ENCODE measurements at places on chromosomes 2 and 18.

GRCh38 chr2:3422161-3422779 lies 42.8 kb downstream of the TRAPPC12 start:
- DNase-seq, result no peak

DNA sequence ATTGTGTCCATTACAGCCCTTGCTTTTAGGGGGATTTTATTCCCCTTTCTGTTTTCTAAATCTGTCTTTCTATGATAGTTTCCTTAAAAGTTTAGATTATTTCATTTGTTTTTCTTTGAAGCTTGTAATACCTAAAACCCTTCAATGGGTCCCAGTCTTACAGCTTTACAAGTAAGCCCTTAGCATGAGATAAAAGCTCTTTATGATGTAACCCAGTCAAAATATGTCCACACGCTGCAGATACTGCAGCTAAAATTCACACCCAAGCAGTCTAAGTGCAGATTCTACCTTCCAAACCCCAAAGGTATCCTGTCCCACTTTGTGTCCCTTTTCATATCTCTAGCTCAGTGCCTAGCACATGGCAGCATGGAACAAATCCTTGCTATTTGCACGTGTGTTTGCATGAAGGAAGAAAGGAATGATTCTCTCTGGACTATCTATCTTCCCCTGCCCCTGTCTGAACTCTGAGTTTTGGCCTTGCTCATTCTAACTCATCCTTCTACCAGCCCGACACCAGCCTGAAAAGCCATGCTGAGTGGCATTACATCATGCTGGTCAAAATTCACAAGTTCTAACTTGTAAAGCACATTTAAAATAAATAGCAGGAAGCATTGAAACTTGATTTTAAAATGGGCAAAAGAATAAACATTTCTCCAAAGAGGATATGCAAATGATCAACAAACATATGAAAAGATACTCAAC lies 623.2 kb downstream of the IRS1 start:
- DNase-seq, result no peak

- no peak for DNase-seq
Observed at GRCh38 chr2:1892529-1893250, 148.4 kb upstream of the PXDN start.

DNA sequence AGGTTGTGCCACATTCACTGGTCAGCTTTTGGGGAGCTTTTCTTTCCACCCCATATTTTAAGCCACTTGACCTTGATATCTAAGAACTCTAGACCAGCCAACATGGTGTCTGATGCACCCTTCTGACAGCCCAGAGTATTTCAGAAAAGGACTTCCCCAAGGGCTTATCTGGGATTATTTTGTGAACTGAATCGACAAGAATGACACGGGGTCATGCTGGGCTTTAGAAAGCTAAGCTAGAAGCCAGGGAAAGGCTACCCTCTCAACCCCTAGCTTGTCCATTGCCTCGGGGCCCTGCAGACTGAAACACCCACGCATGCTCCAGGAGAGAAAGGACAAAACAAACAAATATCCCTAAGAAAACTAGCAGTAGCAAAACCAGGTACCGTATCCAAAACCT lies 16.0 kb downstream of the SLC4A5 start:
- DNase-seq, result no peak

GRCh38 chr2:151908204-151908882 lies 80.1 kb upstream of the ARL5A start:
- peak; percentile 28 for DNase-seq

DNA sequence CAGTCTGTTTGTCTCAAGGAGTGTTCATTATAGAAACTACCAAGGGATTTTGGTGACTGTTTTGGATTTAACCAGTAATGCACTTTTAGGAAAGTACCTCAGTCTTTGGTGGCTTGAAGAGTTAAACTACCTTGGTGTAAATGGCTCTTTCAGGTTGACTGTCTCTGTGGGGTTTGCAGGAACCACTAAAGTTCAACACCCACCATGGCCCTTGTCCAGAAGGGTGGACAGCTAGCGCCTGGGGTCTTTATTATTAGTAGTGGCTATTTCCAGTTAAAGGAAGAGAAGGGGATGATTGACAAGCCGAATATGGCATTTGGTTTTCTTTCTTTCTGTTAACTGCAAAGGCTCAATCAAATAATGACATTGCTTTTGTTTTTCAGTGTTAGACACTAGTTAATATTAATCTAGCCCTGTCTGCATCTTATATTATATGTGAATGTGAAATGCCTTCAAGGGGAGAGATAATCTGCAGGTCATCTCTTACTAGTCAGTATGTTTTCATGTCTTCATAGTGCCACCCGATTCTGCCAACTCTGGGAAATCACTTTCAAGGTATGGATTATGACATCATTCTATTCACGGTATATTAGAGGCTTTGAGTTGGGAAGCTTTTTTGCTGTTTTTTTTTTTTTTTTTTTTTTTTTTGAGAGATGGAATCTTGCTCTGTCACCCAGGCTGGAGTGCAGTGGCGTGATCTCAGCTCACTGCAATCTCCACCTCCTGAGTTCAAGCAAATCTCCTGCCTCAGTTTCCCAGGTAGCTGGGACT lies 56.4 kb downstream of the MAP4K4 start:
- DNase-seq, result no peak

GRCh38 chr2:83565626-83566025 lies 893.5 kb downstream of the SUCLG1 start:
- DNase-seq, result no peak

- no peak for DNase-seq
Observed at GRCh38 chr18:8980918-8981317, 121.6 kb upstream of the NDUFV2 start.

DNA sequence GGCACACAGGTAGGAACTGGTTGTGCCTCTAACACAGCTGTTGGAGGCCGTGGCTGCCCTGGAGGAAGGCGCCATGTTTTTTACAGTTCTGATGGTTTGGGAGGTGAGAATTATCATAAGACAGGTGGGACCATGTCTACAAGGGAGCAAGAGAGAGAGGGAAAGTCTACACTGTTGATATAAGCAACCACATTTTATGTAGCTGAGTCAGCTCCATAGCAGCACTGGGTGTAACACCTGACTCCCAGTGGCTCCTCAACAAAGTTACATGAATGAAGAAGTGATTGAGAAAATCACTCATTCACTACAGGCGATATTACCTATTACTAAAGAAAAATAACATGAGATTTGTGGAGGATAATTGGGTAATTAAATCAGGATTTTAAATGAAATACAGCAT lies 41.3 kb upstream of the ACAA2 start:
- DNase-seq, result no peak

GRCh38 chr18:21262244-21262643 lies 20.2 kb downstream of the GREB1L start:
- no peak for DNase-seq

DNA sequence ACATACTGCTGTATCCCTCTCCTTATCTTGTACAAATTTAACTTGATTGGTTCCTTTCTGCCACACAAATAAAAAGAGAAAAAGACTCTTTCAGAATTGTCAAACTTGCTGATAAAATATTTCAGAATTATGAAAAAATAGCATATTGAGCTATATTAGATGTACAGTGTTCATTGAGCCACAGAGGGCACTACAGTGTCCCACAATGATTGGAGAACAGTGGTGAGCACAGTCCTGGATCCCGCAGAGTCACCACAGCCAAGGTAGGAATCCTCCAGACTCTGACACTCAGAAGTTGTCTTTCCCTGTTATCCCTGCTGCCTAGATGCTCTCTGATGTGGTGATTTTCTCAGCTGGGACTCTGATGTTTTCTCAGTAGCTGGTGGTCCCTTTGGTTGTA lies 1281.3 kb upstream of the ZEB2 start:
- DNase-seq, result no peak

GRCh38 chr18:25467226-25467987 lies 115.4 kb upstream of the ZNF521 start:
- peak; percentile 53 for DNase-seq

DNA sequence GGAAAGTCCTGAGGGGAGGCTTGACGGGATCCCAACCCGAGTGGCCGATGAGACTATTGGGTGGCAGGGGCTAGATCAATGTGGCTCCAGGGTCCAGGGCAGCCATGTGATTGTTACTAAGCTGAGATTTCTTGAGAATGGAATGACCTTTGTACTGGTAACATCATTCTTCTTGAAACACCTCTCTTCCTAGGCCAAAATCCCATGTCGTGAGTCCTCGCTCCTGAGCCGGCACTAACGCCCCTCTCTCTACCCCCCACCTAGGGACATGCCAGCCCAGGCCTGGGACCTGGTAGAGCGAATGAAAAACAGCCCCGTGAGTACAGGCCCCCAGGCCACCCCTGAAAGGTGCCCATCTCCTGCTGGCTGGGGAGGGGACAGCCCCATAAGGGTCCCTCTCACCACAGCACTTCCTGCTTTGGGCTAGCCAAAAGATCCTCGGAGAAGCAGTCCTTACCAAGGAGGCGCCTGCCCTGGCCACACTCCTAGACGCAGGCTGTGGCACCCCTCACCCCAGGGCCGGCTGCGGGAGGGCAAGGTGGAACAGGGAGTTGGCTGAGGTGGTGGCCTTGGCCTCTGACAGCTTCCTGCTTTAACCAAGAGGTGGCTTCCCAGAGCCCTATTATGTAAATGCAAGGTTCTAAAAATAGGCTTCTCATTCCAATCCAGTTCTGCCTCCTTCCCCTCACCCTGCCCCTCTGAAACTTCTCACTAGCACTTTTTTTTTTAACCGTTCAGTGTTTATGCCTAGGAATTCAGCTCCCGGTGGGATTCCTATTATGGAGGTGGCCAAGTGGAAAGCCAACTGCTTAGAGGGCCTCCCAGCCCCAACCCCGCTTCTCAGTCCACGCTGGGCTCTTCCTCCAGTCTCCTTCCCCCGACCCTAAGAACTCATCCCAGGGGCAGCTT lies 126.6 kb upstream of the PPP1CB start:
- DNase-seq, result peak; percentile 56

- no peak for DNase-seq
Observed at GRCh38 chr2:142722086-142722485, 155.4 kb upstream of the KYNU start.

DNA sequence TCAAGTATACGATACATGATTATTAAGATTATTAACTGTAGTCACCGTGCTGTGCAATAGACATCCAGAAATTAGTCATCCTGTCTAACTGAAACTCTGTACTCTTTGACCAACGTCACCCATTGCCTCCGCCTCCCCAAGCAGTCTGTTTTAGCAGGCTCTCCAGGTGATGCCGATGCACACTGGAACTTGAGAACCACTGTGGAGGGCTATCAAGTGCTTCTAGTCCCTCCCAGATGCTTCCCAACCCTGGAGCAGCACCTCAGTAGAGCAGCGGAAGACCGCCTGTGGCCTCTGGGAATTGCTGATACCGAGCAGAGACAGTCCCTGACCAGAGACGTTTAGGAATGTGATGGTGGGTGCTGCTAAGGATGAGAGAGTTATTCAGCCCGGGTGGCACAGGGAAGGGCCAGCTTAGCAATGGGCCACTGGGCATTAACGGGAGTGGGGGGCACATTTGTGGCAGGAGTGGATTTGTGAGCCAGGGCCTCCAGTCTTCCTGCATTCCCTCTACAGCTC lies 50.7 kb downstream of the LIPG start:
- DNase-seq, result no peak

GRCh38 chr18:47719096-47719780 lies 211.2 kb downstream of the SMAD2 start:
- DNase-seq, result no peak

DNA sequence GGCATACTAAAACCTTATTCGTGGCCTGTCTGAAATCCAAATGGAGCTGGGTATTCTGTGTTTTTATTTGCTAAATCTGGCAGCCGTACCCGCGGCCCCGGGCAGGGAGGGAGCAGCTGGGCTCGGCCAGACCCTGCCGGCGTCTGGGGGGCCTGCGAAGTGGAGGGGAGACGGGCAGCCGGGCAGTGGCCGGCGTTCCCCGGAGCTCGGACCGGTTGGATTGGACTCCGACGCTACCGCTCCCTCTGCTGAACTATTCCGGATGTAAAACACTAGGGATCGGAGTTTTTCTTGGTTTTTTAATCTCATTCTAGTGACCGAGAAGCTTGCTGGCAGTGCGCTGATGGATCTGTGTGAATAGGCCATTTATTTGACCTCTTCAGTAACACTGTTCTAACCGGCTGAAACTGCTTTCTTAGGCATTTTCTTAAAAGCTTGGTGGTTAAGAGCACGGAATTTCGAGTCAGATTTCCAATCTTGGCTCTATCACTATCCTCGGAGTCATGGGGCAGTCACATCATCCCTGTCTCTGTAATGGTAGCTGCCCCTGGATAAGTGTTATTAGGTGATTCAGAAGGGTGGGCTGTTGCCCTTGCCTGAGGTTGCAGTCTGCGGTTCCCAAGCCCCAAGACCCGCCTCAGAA lies 694 bp downstream of the UNC50 start:
- peak; percentile 20 for DNase-seq

- DNase-seq, result no peak
Observed at GRCh38 chr18:7369006-7369405, 138.1 kb downstream of the LRRC30 start.

DNA sequence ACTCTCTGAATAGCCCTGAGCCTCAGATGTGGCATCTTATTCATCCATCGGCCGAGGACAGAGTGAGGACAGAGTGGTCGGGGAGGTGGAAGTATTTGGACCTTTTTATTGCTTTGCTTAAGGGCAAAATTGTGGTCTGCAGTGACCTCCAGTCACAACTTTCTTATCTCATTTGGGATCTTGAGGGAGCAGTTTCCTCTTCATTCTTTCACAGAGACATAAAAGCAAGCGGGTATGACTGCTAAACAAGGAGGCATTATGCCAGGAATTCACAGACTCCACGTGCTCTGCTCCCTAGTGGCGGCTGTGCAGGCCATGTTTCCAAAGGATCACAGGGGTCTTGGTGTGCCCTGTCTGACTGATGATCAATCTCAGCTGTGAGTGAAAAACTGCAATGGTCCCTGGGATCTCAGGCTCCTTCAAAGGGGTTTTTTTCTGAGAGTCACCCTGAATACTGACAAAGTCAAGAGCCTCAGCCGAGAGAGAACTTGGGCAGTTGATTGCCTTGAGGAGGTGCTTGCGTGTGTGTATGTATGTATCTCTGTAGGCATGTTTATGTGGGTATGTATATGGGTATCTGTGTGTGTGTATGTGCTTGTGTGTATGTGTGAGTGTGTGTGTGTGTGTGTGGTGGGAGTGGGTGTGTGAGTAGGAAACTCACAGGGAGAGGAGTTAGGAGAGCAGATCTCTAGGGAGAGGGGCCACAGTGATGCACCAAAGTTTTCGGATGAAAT lies 47.7 kb downstream of the RAPGEF4 start:
- peak; percentile 98 for DNase-seq

DNA sequence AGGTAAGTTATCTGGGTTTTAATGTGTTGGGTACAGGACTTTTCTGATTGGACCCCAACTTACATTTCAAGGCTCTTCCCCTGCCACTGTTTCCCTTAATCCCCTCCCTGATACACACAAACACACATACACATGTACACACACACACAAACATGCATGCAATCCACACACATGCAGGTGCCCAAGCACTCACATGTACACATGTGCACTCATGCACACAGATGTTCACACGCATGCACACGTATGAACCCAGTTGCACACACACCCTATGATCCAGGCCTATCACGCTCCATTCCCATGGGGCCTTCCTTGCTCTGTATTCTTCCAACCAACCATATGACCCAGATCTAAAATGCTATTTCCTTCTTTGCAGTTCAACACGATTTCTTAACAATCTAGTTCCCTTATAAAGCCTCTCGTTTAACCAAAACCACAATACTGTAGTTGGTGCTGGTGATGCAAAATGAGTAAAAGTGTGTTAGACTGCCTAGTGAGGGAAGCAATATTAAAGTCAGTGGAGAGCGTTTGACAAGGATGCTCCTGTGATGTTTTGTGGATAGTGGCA lies 11.1 kb downstream of the SERPINB8 start:
- DNase-seq, result no peak

- DNase-seq, result no peak
Observed at GRCh38 chr2:125456693-125457363, 1199.1 kb upstream of the GYPC start.

Measured in fibroblast of skin of abdomen (primary cell).